A549 treated with DMSO at 1 μM for 4 hours (cell line): ENCODE measurements at places on chromosomes 6 and 20. TPM values are rescaled to one million over a fixed set of nuclear protein-coding genes. Genes with fewer than 3 reads are reported as not detected.

The EGFL8 gene
- 0.73 to 2.2 TPM (median 1.5 TPM) in 5 replicates for total RNA-seq

The CDK5RAP1 gene
- 32.3 to 36.5 TPM (median 34.6 TPM) in 5 replicates for total RNA-seq

The OR2H1 gene
- total RNA-seq: not detected in 5 replicates

The MYCT1 gene
- 0.03 to 0.12 TPM (median 0.05 TPM) in 3 of 5 replicates, not detected in the others for total RNA-seq

The SDHAF4 gene
- total RNA-seq: 3.6 to 6.0 TPM (median 5.0 TPM) in 5 replicates

The DEFB124 gene
- not detected in 5 replicates for total RNA-seq

The FHL5 gene
- total RNA-seq: not detected in 5 replicates

The TBXT gene
- not detected in 5 replicates for total RNA-seq

The HMGA1 gene
- total RNA-seq: 551 to 747 TPM (median 635 TPM) in 5 replicates

The SEMG2 gene
- total RNA-seq: not detected in 5 replicates

The CLVS2 gene
- 0.01 to 0.08 TPM (median 0.07 TPM) in 5 replicates for total RNA-seq

The PLCB1 gene
- 0.47 to 1.0 TPM (median 0.54 TPM) in 5 replicates for total RNA-seq

The CD24 gene
- 203 to 304 TPM (median 267 TPM) in 5 replicates for total RNA-seq
